ENCODE measurements at places on chromosomes 12 and 14.

DNA sequence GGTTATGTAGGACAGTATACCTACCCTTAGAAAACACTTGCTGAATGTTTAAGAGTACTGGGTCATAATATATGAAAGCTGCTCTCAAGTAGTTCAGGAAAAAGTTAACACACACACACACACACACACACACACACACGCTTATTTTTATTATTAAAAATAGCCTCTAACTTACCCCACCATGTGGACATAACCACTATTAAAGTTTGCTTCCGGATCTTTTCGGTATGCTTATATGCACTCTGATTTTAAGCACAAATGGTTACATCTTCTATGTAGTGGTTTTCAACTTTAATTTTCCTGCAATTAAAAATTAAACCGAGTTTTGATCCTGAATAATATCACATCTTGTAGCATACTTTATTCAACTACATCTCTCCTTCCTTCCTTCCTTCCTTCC is 84.9 kb upstream of the TRAF3 start:
- no peak for DNase-seq

DNA sequence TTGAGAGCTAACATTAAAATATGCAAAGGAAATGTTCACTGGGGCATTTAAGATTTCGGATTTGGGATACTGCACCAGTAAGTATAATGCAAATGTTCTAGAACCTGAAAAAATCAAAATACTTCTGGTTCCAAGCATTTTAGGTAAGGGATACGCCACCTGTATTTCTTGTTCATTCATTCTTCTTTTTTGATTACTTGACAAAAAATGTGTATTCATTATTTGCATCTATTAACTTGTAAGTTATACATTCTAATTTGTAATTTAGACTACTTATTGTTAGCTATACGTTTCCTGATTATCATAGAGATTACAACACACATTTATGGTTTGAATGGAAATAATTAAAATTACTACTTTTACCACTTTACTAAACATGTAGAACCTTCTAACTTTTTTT is 486.9 kb downstream of the SOX5 start:
- no peak for DNase-seq

- no peak for DNase-seq
Observed at GRCh38 chr14:106134886-106135285, 608.5 kb downstream of the TMEM121 start.

DNA sequence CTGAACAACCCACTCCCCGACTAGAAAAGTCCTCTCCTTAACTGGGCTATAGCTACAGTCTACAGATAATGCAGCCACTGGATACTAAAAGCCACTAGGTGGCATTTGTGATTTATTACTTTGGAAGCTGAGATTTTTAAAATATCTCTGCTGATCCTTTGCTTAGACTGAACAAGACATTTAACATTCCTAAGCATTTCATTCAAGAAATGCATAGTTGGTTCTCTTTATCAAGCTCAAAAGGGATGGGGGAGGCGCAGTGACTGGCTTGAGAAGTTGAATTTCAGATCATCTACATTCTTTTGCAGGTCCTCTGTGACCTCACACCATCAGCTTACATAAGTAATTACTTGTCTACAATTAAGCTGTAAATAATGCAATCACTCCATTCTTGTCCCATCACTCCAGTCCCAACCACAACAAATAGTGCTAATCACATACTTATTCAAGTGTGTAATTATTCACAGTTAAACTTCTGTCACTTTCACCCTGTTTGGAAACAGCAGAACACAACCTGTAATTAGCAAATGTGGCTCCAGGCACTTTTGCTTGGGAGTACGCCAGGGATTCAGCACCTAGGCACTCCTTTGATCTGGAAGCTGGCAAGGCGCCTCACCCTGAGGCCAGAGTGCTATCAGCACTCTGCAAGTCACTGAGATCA is 203.6 kb downstream of the NOVA1 start:
- no peak for DNase-seq

- no peak for DNase-seq
Observed at GRCh38 chr12:121712190-121712460, 427 bp upstream of the TMEM120B start.

GRCh38 chr12:56758728-56759262 is 4.3 kb upstream of the HSD17B6 start:
- no peak for DNase-seq

GRCh38 chr12:32400866-32401265 is 1.5 kb downstream of the FGD4 start:
- no peak for DNase-seq

DNA sequence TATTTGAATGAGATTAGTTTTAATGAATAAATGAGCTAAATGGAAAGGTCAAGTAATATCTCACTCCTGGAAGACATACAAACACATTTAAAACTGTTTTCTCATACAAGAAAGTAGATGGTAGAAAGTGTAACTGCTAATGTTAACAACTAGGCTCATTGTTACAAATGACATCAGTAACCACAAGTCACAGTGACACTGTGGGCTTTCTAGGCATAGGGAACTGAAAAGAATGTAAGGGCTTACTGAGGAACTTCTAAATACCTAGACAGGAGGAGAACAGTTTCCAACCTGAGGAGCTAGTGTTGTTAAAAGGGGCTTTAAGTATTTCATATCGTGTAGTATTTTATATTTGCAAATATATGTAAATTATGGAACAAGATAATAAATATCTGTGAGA is 17.5 kb upstream of the ERGIC2 start:
- no peak for DNase-seq

DNA sequence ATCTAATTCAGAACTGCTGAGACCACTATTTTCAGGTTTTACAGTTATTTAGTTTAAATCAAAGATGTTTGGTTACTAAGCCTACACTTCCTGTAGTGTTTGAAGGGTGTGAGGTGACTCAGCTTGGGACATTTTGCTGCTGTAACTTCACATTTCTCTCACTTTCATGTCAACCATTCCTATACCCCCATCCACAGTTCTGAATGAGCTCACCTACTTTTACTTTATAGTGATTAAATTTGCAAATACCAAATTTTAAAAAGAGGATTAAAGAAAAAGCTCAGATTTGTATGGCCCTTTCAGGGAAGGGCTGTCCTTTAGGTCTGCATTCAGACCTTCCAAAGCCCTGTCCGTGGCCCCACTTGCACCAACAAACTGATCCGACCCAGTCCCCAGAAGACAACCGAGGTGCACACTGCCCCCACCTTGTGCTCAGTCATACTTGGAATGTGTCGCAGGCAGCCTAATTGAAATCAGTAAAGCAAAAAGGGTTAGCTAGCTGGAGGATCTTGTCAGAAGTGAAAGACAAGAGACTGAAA is 174.4 kb downstream of the MON2 start:
- no peak for DNase-seq

DNA sequence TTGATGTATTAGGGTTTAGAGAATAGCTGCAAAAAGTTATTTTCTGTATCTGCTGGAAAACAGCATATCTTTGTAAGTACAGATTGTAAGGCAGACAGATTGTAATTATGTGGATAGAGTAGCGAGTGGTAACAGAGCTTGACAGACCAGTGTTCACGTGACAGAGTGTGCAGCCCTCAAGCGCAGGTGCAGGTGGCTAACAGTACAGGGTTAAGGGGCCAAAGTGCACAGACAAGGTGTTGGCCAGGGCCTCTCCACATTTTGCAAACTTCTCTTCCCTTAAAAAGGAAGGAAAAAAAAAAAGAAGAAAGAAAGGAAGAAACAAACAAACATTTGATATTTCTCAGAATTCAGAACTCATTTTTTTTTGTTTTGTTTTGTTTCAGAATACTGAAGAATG is 25.2 kb upstream of the KLHL42 start:
- no peak for DNase-seq

GRCh38 chr14:55051165-55051422 is 353 bp upstream of the MAPK1IP1L start:
- DNase-seq = no peak

DNA sequence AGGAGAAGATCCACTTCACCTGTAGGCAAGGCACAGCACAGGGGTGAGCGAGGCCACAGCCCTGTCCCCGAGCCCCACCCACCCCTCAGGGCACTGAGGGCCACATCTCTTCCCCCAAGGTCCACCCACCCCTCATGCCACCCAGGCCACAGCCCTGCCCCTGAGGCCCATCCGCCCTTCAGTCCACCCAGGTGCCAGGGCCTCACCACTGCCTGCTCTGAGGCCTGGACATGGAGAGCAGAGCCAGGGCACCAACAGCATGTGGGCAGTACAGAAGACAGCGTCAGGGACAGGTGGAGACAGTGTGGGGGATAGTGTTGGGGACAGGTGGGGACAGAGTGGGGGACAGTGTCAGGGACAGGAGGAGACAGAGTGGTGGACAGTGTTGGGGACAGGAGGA is 138.3 kb downstream of the TMEM121 start:
- no peak for DNase-seq

DNA sequence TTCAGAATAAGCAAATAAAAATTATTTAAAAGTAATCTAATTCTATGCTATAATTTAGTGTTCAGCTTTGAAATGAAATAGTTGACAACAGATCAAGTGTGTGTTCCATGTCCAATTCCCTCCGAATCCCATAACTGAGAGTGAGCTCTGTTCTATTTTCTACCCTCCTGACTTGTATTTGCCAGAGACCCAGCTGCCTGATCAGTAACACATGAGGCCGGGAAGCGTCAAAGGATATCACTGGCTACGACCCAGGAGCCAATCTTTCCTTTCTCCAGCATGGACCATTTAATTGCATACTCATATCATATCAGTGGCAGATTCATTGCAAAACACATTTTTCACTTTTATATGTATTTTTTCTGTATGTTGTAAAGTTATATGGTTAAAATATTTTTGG is 108.8 kb upstream of the TSPAN8 start:
- DNase-seq = no peak

- DNase-seq = no peak
Observed at GRCh38 chr12:92191061-92191460, 45.4 kb upstream of the BTG1 start.

DNA sequence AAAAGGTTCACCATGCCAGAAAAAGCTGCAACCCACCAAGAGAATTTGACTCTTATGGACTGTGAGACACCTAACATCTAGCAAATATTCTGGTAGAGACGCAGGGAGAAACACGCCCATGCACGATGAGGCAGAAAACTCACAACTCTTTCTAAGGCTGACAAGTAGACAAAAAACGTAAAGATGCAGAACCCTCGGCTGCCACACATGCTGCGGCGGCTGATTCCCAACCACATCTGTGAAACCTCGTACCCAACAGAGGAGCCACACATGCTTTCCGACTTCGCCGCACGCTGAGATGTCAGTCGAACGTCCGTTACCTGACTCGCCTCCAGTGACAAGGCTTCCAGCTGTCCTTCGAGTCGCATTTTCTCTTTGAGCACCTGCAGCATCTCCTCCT is 21.8 kb downstream of the GOLGA3 start:
- no peak for DNase-seq

DNA sequence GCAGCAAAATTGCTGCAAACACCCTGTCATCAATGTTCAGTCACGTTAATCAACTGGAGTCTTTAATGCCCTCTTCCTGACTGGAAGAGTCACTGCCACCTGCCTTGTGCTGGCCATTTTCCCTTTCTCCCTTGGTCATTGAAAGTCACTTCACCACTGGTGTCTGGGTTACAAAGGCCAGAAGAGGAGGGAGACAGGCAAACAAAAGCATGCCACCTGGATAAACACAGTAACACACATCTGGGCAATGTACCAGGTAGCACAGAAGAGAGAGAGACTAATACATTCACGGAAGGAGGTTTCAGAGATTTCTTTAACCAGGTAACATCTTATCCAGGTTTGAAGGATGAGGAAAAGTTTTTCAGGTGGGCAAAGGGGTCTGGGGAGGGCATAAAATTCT is 32.7 kb downstream of the GPHB5 start:
- DNase-seq = no peak

DNA sequence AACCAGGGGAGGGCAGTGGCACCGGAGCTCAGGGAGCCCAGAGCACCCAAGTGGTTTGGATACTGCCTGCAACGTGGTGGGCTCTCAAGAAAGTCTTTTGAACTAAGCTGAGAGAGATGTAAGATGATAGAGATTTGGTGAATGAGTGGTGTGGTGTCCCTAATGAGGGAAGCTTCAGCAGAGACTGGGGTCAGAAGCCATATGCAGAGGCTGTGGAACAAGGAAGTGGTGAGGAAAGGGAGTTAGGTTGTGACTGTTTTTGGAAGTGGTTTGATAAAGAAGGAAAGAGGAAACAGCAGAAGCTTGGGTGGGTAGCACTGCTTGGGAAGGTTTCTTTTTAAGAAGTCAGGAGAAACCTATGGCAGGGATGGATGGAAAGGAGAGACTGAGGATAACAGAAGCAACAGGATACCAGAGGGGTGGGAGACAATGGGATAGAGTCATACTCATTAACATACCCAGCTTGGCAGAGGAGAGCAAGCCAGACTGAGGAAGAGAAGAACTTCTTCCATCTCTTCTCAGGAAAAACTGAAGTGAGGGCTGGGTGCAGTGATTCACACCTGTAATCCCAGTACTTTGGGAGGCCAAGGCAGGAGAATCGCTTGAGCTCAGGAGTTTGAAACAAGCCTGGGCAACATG is 24.1 kb downstream of the SLC4A8 start:
- no peak for DNase-seq

DNA sequence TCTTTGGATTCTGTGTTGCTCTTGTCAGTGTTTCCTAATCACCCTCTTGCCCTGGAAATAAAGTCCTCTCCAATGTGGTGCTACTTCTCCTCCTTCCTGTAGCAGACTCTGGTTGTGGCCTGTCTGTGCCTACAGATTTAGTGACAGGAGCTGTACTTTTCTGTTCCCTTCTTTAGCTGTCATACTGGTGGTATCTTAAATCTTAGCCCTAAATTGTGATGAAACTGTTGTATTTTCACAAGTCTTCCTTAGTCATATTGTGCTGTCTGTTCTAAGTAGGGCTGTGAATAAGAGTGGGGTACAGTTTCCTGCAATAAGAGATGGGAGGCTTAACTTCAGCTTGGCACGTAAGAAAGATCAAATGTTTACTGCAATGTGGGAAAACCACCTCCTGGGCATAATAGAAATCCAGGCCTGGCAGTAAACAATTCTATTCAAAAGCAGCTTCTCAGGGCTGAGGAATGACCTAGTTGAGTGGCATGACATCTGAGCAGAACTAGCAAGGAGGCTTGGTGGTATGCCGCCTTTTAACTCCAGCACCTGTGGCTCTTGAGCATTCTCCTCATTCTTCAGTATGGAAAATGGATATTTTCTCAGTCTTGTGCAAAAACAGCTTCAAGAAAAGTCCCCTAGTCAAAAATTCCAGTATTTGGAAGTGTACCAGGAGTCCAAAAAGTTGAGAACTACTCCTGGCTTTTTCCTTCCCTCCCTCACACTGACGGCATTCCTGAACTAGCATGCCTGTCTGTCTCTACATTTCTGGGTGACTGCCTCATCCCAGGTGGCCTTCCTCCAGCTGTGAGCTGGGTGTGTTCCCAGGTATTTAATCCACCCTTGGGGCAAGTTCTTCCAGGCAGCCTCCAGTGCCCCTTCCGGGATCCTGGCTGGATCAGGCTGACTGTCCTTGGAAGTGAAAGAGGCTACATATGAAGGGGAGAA is 19.5 kb downstream of the ANO6 start:
- peak; percentile 77 for DNase-seq

DNA sequence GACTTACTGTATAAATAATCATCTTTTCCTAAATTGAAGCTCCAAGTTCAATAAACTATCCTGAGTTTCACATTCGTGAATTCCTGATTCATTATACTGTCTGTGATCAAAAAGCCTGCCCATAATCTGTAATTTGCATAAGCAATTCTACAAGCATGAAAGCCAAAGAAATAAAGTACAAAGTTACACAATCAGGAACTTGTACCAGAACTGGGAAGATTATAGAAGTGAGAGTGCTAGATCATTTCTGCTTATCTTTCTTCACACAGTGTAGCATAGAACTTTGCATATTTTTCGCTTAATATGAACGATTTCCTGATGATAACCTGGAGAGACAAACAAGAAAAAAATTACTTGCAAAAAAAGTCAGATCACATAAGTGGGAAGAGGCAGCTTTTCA is 308.2 kb downstream of the C12orf50 start:
- DNase-seq = no peak

GRCh38 chr14:50750323-50750722 is 80.6 kb downstream of the NIN start:
- no peak for DNase-seq

All from breast epithelium (tissue), 4 donors.